ENCODE measurements at places on chromosomes 4 and X.

DNA sequence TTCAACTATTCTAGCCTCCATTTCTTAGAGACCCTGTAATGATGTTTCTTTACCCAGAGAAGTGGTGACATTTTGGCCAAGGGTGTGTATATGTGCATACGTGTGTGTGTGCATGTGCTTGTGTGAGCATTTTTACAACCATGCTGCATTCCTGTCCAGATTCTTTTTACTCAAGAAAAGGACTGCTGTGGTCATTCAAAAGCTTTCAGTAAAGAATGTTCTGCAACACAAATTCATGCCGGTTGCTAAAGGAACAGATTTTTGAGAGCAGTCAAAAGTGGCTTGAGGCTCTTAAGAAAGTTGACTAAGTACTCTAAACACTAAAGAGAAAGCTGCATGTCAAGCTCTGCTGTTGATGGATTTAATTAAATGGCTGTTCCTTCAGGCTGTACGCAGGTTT lies 65.0 kb upstream of the FMR1 start:
- no peak for DNase-seq

DNA sequence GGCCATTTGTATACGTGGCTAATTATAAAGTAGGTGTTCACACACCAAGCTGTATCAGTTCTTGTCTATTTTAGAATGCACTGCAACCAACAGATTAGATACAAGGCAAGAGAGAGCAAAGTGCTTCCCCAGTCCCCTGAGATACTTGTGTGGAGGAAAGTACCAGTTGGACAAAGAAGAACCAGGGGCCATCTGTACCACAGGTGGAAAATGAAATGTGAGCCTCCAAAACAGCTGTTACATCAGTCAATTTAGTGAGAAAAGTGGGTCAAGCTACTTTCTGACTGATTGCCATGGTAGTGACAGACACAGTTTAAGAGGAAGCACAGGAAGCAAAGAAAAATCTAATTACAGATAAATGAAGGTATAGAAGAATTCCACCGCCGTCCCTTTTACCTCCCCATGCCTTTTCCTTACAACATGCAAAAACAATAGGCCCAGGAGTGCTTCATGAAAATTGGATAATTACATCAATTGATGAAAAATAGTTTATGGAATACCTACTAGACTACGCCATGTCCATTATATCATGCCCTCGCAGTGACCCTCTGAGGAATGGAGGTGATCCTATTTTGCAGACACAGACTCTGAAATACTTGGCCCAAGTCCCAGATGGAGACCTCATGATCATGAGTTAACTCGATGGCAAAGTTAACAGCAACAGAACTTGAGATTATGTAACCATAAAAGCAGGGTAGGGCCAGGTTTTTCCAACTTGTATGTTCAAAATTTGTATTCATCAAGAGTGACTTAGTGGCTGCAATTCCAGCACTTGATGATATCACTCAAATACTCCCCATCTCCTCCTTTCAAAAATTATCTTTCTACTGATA lies 15.8 kb downstream of the SMPX start:
- DNase-seq = no peak

DNA sequence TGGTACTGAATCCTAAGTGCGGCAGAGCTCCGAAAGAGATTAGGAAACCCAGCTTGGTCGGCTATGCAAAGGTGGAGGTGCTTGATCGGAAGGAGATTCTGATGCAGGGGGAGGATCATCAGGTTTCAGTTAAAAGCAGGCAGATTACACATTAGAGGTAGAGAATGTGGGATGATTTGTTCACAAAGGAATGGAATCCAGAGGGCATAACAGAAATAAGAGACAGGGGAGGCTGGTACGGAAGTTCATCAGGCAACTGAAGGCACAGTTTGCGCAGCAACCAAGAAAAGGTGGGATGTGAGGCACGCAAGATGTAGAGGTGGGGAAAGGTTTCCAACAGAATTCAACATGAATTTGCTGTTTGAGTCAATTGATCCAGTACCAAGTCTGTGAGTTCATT lies 424 bp upstream of the ZNF330 start:
- no peak for DNase-seq

DNA sequence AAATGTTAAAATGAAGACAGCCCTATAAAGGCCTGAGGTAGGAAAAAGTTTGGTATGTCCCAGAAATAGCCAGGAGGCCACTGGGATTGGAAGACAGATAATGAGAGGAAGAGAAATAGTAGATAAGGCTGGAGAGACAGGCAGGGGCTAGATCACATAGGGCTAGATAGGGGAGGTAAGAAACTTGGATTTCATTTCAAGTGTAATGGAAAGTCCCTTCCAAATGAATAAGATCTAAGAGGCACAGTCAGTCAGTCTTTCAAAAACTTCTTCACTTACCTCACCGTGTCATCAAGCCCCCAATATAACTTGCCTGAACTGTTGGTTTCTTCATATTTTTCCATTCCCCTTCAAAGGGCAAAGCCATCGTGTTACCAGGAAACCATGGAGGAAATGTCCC lies 121.8 kb downstream of the SPCS3 start:
- no peak for DNase-seq

Measured in activated CD4-positive, alpha-beta T cell treated with anti-CD3 and anti-CD28 coated beads, Interleukin-2, amount 50 U/mL, for 4 hours (primary cell).